ENCODE measurements at places on chromosomes 13 and 19.

DNA sequence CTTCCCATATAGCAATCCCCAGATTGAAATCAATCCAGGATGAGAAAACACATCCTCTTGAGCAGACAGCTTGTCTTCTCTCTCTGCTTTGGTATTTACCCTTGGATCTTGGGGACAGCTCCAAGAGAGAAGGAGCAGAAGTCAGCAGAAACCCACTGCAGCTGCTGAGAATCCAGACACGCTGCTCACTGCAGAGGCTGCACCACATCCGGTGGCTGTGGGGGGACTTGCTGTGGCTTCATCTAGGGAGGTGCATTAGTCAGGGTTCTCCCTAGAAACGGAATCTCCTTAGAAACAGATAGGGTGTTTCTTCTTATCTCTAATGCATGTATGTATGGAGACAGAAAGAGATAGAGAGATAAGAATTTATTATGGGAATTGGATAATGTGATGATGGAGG lies 2.7 kb downstream of the CYP4F12 start:
- DNase-seq, result no peak

GRCh38 chr19:48311384-48311783 lies 14.0 kb upstream of the EMP3 start:
- DNase-seq, result no peak

- DNase-seq, result no peak
Measured at GRCh38 chr19:54587026-54587425, 6.4 kb upstream of the LILRA1 start.

DNA sequence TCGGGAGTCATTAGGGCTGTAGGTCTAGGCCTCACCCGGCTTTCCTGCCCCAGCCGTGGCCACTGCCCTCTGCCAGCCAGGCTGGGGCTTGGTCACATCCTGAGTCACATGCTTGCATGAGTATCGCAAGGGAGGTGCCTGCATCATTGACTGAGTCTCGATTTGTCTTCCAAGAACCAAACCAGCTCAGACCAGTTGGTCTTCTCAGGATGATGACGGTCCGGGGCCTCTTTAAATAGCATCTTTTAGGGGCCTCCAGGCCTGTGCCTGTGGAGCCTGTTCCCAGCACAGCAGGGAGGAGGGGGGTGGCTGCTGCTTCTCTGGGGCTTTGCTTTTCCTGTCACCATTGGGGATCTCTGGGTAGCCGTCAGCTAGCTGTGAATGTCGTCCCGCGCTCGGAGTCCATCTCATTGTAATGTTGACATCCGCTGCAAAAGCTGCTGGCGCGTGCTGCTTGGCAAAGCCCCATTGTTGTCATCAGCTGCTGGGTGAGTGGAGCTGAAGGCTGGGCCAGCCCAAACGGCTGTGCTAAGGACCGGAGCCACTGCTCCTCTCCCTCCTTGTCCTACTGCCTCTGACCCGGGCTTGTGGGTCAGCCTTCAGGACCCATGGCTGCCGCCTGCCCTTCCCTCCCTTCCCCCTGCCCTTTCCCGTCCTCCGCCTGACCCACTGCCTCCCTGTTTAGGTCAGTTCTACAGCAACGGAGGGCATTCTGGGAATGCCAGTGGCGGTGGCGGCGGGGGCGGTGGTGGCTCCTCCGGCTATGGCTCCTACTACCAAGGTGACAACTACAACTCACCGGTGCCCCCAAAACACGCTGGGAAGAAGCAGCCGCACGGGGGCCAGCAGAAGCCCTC lies 14.3 kb upstream of the QTRT1 start:
- peak; percentile 18 for DNase-seq

DNA sequence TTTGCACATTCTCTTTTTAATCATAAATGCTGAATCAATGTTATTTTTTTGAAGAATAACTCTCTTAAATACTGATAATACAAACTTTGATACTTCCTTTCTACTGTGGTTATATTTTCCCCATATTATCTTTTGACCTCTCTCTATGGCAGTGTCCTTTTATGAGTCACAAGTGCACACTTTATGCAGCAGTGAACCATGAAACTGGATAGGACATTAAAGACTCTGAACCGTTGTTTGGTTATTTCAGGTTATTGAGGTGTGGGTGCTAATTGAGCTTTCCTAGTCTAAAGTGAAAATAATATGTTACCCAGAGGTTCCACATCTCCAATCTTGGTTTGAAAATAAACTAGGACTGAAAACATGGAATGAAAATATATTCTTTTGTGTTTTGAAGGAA lies 71.4 kb downstream of the DGKH start:
- peak; percentile 13 for DNase-seq

GRCh38 chr13:97141564-97142005 lies 80.5 kb upstream of the MBNL2 start:
- peak; percentile 89 for DNase-seq

DNA sequence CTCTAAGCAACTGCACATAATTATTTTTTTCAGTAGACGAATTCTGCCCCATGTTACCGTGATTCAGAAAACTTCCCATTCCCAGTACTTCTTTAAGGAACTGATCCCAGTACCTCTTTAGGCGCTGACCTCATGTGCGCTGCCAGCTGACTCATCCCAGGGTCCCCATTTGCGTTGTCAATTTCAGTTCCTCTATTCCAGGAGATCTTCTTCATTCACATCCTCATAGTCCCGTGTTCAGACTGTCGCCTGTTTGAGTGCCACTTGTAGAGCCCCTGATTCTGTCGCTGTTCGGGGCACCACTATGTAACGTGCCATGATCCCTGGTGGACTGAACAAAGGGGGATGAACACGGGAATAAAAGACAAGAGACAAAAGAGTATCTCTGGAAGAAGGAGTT lies 16.4 kb downstream of the FPR3 start:
- no peak for DNase-seq

- DNase-seq, result no peak
Measured at GRCh38 chr19:33396701-33397535, 23.4 kb downstream of the CEBPG start.

DNA sequence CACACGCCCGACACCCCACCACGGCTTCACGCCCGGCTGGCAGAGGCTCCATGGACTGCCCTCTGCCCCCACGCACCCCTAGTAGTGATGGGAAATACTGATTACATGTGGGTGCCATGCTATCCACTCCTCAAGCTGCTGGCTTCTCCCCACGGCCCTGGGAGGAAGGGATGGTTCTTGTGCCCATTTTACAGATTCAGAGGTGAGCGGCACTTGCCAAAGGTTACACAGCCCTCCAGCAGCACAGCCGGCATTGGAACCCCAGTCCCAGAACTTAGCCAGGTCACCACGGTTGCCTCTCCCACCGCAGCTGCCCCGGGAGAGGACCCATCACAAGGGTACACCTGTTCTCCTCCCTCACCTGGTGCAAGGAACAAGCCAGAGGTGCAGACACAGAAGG lies 13.2 kb downstream of the LRRC4B start:
- DNase-seq, result no peak

DNA sequence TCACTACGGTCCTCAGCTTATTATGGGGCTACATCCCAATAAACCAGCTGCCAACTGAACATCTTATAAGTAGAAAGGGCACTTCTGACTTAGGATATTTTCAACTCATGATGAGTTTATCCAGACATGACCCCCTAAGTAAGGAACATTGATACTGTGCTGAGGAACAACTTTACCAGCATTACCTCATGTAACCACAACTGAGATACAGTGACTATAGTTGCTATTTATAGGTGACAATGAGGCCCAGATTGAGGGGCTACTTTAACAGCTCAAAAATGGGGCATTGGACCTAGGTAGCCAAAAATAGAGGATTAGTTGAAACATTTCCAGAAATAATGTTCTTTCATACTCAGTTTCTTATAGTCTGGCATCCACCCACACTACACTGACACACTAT lies 26.8 kb downstream of the SKA3 start:
- peak; percentile 29 for DNase-seq

DNA sequence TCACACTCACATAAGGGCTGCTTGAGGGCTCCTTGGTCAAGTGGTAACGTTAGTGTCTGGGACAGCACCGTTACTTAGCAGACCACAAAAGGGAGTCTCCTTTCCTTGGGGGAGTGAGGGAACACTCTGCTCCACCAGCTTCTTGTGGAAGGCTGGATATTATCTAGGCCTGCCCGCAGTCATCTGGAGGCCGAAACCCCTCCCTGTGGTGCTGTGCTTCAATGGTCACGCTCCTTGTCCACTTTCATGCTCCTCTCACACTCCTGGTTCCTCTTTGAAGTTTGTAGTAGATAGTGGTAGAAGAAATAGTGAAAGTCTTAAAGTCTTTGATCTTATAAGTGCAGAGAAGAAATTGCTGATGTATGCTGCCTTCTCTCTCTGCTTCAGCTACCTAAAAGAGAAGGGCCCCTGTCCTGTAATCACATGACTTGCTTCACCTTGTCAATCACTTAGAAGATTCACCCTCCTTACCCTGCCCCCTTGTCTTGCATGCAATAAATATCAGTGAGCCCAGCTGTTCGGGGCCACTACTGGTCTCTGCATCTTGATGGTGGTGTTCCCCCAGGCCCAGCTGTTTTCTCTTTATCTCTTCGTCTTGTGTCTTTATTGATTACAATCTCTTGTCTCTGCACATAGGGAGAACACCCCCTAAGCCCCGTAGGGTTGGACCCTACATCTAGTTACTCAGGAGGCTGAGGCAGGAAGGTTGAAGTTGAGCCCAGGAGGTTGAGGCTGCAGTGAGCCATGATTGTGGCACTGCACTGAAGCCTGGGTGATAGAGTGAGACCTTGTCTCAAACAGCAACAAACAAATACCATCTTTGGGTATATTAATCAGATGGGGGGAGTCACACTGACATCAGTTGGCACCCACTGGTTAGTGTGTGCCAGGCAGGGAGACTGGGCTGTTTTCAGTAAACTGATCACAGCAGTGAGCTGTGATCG lies 11.6 kb upstream of the MZF1 start:
- DNase-seq, result no peak

DNA sequence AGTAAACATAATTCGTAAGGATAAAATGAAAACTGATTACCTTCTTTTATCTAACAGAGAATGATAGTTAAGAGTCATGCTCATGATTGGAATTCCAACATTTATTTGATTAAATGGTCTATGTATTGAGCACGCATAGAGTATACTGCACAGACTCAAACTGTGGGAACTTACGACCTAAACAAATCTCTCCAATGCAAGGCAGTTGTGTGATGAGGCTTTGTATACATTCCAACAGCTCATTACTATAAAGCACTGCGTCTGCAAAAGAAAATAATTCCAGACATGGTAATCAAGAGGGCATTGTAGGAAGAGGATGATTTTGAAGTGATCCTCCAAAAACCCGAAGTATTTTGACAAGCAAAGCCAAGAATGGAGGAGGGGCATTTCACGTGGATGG lies 169.5 kb downstream of the NUFIP1 start:
- DNase-seq, result no peak

- DNase-seq, result no peak
Measured at GRCh38 chr13:52669677-52670076, 17.0 kb downstream of the SUGT1 start.

GRCh38 chr19:13459351-13459750 lies 46.9 kb downstream of the CACNA1A start:
- DNase-seq, result no peak

- no peak for DNase-seq
Measured at GRCh38 chr13:87674247-87674738, 3.1 kb downstream of the SLITRK5 start.

DNA sequence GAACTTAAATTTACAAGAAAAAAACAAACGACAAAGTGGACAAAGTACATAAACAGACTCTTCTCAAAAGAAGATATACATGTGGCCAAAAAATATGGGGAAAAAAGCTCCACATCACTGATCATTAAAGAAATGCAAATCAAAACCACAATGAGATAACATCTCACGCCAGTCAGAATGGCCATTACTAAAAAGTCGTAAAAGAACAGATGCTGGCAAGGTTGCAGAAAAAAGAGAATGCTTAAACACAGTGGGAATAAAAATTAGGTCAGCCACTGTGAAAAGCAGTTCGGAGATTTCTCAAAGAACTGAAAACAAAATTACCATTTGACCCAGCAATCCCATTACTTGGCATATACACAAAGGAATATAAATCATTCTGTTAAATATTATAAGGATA lies 132.7 kb downstream of the UGGT2 start:
- no peak for DNase-seq

GRCh38 chr19:56109226-56109625 lies 11.9 kb downstream of the ZNF787 start:
- peak; percentile 70 for DNase-seq

- DNase-seq, result peak; percentile 23
Measured at GRCh38 chr19:39544226-39544903, 4.4 kb upstream of the EID2 start.

DNA sequence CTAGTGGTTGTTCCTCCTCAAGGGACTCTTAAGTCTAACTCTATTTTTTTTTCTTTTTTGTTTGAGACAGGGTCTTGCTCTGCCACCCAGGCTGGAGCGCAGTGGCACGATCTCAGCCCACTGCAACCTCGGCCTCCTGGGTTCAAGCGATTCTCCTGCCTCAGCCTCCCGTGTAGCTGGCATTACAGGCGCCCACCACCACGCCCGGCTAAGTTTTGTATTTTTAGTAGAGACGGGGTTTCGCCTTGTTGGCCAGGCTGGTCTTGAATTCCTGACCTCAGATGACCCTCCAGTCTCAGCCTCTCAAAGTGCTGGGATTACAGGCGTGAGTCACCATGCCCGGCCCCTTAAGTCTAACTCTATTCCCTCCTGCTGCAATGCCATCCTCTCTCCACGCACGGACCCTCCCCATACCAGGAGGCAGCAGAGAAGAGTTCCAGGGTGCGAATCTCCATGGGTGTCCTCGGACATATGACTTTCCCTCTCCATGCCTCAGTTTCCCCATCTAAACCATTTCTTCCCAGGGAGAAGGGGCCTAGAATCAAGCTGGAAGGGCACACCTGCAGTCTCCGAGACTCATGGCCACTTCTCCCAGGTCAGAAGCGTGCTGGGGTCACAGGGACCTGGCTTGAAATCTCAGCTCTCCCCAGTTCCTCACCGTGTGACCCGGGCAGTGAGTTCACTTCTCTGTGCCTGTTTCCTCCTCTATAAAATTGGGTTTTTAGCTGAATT lies 6.0 kb upstream of the BCL3 start:
- no peak for DNase-seq

- DNase-seq, result no peak
Measured at GRCh38 chr13:74025369-74025768, 108.8 kb downstream of the KLF12 start.

DNA sequence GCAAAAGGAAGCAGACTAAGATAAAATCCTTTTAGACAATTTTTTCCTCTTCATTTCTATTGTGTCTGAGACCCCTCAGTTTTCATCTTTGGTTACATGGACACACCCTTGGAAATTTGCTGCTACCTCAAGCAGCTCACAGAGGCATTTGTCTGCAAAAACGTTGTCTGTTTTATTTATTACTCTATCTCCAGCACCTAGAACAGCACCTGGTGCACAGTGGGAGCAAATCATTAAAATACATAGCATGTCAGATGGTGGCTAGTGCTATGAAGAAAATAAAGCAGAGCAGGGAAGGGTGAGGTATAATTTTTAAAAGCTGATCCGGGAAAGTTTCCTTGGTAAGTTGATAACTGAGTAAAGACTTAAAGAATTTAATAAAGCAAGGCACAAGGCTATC lies 14.3 kb upstream of the FAM124A start:
- no peak for DNase-seq

Measured in choroid plexus epithelial cell (primary cell).